ENCODE measurements at places on chromosomes 12 and 14.

- DNase-seq = no peak
Observed at GRCh38 chr12:72277415-72277814, 5.2 kb downstream of the TRHDE start.

- DNase-seq = peak; percentile 49
Observed at GRCh38 chr14:66624336-66624937, 116.5 kb downstream of the GPHN start.

GRCh38 chr12:123449249-123449733 lies 8.6 kb upstream of the SNRNP35 start:
- no peak for DNase-seq

DNA sequence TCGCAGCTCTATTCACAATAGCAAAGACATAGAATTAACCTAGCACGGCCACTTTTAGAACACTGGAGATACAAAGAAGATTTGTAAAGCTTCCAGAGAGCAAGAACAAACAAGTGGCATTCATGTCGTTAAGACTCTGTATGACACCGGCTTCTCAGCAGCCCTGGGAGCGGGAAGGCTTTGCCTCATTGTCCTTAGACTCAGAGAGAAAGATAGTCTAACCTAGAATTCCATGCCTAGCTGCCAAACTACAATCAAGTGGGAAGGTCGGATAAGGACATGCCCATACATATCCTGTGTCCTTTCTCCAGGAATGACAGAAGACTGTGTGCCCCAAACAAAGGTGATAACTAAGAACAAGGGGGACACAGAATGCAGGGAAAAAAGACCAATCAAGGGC lies 1038.3 kb downstream of the BCL11B start:
- no peak for DNase-seq

GRCh38 chr12:74193191-74193590 lies 344.4 kb upstream of the ATXN7L3B start:
- no peak for DNase-seq

DNA sequence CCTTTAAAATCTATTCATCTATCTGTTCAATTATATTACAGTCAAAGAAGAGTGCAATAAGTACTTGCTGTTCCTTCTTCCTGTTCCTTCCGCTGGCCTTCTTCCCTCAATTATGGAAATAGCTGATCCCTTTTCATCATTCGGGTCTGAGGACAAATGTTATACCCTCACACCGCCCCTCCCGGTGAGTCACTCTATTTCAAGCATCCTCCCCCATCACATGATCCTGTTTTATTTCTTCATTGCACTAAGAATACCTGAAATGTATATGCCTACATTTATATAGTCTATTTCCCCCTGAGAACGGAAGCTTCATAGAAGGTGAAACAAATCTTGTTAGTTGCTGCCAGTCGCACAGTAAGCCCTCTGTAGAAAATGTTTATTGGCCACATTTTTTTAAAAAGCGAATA lies 2.5 kb downstream of the SLC38A1 start:
- DNase-seq = no peak

DNA sequence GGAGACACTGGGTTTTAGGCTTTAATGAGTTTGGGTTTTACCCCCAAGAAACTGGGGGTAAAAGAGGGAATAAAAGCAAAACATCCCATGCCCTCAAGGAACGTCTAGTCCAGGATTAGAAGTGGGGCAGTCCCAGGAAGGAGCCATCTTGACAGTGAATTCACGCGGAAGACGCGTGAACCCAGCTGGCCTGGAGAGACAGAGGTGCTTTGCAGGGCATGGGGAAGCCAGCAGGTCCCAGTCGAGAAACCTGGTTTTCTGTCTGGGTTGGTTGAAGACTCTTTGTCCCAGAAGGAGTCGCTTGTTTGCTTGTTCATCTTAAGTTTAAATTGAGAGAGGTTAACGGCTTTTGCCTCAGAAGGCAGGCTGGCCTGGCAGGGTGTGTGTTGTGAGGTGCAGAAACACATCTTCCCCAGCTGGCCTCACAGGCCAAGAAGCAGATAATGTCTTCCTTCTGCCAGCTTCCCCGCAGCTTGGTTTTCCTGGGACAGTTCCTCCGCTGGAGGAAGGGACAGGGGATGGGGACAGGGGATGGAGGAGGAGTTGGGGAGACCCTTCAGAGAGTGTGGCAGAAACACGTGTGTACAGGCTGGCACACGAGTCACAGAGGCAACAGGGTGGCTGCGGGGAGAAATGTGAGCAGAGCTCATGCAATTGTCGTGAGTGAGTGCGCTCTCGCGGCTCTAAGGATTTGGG lies 18.5 kb upstream of the CD9 start:
- no peak for DNase-seq

GRCh38 chr14:95620659-95621059 lies 65.6 kb upstream of the TCL1B start:
- no peak for DNase-seq

DNA sequence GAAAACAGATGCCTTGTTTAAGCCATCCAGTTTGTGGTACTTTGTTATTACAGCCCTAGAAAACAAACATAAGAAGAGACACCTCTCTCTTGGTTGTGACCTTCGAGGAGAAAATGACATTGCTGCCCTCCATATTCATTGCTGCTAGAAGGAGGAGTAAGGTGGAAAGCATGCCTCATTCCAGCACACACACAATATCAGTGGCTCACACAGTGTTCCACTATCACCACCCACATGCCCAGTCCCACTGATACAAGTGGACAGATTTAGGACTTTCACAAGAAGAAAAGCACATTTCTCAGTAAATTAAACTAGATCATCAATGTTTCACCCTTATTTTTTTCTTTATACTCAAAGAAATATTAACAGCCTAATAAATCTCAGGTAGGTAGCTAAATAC lies 143.6 kb downstream of the PHLDA1 start:
- DNase-seq = no peak

DNA sequence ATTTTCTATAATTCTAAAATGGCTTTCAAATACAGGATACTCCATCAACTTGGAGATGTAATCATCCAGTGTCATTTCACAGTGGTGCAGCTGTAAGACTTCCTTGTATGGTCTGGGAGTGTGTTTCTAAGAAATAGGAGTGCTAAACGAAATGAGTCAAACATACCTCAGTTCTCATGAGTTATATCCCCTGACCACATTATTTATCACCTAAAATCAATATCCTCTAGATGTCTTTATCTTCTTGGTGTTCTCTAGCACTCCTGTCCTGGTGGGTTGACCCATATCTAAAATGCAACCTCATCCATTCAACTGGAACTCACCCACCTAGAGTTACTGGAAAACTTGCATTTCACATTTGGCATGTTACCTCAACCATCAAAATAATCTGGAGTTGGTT lies 33.2 kb downstream of the TMEM30B start:
- DNase-seq = no peak

- DNase-seq = no peak
Observed at GRCh38 chr12:72281126-72281525, 9.0 kb downstream of the TRHDE start.

DNA sequence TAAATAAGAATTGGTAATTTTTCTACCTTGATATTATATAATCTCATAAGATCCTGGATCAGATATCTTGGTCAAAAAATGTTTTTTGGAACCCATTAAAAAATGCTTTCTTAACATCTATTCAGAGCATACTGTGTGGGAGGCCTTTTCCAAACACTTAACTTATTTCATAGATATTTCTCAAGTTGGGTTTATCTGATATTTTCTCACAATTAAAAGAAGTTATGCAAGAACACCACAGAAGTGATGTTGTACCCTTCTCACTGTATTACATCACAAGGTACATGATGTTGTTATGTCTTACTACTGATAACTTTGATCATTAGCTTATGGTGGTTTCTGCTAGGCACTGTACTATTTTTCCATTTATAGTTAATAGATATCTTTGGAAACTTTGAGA lies 23.4 kb upstream of the PRPF39 start:
- DNase-seq = no peak

DNA sequence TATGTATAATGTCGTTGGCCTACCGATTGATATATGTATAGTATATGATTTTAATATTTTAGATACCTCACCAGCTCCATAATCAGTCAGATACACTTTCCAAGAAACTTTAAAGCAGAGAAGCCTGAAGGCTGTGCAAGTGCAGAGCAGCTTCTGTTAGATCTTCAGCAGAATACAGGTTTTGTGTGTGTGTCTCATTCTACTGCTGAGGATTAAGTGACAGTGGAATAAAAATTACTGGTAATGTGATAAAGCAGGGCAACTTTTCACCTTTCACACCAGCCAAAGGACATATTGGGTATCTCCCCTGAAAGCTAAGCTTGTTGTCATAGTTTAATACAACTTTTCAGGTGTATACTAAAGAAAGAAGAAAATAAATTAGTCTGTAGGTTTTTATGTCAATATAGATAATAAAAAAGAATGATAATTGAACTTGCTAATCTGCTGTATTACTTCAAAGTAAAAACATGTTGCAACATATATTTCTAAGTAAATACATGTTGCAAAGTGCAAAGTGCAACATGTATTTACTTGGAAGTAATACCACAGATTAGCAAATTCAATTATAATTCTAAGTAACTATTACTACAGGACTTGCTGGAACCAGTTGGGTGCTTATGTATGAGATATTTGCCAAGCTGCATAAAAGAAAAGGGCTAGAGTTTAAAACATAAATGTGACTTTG lies 128.3 kb downstream of the SLC16A7 start:
- DNase-seq = no peak

- DNase-seq = no peak
Observed at GRCh38 chr12:3681595-3682061, 71.3 kb downstream of the CRACR2A start.

- no peak for DNase-seq
Observed at GRCh38 chr14:83047059-83047830, 1513.6 kb upstream of the SEL1L start.

DNA sequence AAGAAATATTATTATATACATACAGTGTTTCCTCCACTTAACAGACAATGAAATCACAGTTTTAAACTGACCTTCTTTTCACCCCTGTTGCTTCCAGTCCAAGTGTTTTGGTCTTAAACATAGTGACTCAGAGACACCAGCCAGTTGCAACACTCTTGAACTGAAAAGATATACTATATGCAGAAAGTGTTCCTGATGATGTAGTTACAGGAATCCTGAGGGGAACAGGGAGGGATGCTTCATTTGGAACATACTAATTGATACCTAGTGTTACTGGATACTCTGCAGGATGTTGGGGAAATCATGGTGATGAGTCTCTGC lies 420.8 kb downstream of the CCDC91 start:
- DNase-seq = no peak

DNA sequence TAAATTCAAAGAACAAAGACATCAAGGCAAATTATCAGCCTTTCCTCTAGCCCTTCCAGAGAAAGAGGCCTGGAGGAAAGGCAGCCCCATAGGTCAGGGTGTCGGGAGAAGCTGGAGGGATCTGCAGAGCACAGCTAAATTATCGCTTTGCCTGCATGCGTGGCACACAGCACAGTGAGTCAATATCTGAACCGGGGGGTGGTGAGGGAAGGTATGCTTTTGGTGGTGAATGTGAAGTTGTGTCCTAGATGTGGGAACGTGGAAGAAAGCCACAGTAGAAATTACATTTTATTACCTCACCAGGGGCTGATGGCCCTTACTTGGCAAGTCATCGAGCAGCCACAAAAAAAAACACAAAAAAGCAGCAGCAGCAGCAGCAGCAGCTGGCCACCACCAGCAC lies 243.2 kb downstream of the EGLN3 start:
- DNase-seq = no peak

DNA sequence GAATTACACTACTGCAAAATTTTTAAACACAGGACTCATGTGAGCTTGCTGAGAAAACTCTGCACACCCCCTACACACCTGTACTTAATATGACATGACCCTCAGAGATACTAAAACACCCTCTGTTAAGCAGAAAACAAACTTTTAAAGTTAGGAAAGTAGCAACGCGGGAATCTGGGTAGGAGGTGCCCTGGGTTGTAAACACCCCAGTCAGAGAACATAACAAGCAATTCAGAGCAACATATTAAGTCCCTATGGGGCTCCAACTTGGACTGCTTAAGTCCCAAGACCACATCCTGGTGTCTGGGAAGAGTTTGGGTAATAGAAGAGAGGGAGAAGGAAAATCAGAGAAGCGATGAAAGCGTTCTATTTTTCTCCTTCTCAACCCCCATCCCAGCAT lies 1.2 kb downstream of the ATF7 start:
- DNase-seq = no peak

GRCh38 chr12:1848146-1848545 lies 27.8 kb downstream of the LRTM2 start:
- no peak for DNase-seq

DNA sequence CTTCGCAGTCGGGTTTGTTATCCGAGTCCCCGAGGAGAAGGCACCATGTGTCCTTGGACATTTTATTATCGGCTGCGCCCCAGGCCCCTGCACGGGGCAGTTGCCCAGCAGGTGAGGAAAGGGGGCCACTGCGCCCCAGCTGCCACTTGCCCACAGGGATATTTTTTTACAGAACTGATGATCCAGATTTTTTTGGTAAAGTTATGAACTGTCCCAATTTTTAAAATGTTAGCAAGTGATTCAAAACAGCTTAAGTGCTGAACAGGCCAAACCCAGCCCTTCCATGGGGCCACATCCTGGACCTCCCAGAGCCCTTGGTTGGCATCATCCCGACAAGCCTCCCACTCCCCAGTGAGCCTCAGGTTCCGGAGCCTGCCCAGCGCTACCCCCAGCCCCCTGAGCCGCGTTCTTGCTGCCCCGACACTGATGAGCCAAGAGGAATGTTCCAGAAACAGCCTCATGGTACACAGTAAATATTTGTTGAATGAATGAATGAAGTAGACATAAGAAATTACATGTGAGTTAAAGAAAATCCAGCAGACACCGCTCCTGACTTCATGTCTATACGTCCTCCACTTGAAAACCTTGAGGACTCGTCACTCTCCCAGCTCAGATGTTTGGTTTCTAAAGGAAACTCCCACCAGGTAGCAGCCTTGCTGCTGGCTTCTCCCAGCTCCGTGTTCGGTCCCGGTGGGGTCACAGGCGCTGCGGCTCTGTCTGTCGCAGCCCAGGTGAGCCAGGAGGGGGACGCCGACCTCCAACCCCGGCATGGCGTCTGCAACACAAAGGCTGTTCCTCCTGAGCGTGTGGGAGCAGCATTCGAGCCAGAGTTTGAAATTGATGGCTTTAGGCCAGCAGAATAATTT lies 88.5 kb downstream of the ADGRD1 start:
- no peak for DNase-seq

DNA sequence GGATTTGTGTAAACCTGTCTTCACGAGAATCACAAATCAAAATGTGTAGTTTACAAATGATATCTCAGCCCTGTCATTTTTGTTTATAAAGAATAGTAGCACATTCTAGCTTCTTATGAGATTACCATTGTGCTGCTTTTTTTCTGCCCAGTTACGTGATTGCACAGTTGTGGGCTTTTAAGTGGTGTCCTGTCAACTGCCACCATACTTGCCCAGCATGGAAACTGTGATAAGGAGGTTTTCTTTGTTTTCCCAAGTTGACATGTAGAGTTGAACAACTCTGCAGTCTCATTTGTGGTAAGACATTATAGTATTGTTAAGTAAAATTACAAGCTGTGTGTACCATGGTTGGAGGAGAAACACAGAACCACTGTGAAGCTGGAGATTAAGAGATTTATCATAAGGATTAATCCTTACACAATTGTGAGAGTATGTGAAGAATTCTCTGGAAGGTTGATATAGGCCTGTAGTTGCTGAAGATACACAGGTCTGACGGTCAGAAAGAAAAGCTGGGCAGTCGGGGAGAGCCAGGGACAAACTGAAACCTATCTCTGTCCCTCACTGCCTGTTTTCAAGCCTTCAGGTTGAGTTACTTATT lies 12.2 kb downstream of the CHURC1 start:
- no peak for DNase-seq

Data from mesothelial cell of epicardium (in vitro differentiated cells).